Left lung (tissue), 14 donors: ENCODE measurements at places on chromosomes 2 and 18. TPM values are rescaled to one million over a fixed set of nuclear protein-coding genes. Genes with fewer than 3 reads are reported as not detected.
A peak's percentile ranks its signal among the peaks of the same experiment; 100 is the strongest.

- peaks cover 5% of the 10 kb centered on the region for H3K4me1 ChIP-seq
- H3K4me3 ChIP-seq, result no peak overlapping the region
- H3K36me3 ChIP-seq, result no peaks in the 10 kb centered on the region
- no peak for DNase-seq
- no peak overlapping the region for H3K27ac ChIP-seq
- H3K27me3 ChIP-seq, result no peaks in the 10 kb centered on the region
Measured at GRCh38 chr2:62296034-62296831, 100.3 kb downstream of the B3GNT2 start.

The KIAA2012 gene
- polyA plus RNA-seq, result 0.48 TPM

GRCh38 chr2:15764683-15765011, 173.0 kb downstream of the DDX1 start:
- H3K4me3 ChIP-seq, result no peak overlapping the region
- H3K4me1 ChIP-seq, result no peaks in the 10 kb centered on the region
- DNase-seq, result no peak
- H3K27me3 ChIP-seq, result no peaks in the 10 kb centered on the region
- H3K36me3 ChIP-seq, result no peaks in the 10 kb centered on the region

DNA sequence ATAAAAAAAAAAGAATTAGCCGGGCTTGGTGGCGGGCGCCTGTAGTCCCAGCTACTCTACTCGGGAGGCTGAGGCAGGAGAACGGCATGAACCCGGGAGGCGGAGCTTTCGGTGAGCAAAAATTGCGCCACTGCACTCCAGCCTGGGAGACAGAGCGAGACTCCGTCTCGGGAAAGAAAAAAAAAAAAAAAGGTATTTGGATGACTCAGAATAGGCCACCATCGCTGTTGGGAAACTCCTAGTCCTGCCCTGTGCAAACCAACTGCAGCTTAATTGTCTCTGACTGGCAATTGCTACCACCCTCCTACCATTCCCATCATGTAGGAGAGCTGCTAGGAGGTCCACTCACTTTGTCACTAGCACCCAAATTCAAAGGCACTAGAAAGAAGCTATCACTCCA, 43.5 kb downstream of the ATP8B1 start:
- no peak overlapping the region for H3K4me3 ChIP-seq
- H3K4me1 ChIP-seq, result no peaks in the 10 kb centered on the region
- H3K27ac ChIP-seq, result no peak overlapping the region
- no peaks in the 10 kb centered on the region for H3K36me3 ChIP-seq

The GRP gene
- 58.1 TPM for polyA plus RNA-seq

- no peak for DNase-seq
- H3K4me3 ChIP-seq, result peak overlapping the region; percentile 2
- H3K27me3 ChIP-seq, result no peaks in the 10 kb centered on the region
Measured at GRCh38 chr2:9143264-9143815, 63.3 kb upstream of the ASAP2 start.

DNA sequence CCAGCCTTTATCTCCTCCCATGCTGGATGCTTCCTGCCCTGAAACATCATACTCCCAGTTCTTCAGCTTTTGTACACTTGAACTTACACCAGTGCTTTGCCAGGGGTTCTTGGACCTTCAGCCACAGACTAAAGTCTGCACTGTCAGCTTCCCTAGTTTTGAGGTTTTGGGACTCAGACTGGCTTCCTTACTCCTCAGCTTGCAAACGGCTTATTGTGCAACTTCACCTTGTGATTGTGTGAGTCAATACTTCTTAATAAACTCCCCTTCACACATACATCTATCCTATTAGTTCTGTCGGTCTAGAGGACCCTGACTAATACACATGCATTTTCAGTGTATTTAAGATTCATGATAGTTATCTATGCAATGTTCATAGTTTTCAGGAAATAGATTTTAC, 35.8 kb upstream of the ZNF804A start:
- DNase-seq, result no peak
- peak overlapping the region; percentile 39 for H3K27ac ChIP-seq
- H3K27me3 ChIP-seq, result no peaks in the 10 kb centered on the region
- H3K36me3 ChIP-seq, result no peaks in the 10 kb centered on the region

The RIT2 gene
- polyA plus RNA-seq, result not detected

- DNase-seq, result no peak
- no peaks in the 10 kb centered on the region for H3K36me3 ChIP-seq
- no peak overlapping the region for H3K27ac ChIP-seq
- H3K27me3 ChIP-seq, result no peaks in the 10 kb centered on the region
Measured at GRCh38 chr2:191155608-191156071, 4.8 kb upstream of the STAT4 start.

GRCh38 chr2:54572636-54573536, 116.8 kb downstream of the SPTBN1 start:
- H3K4me3 ChIP-seq, result no peak overlapping the region
- H3K36me3 ChIP-seq, result no peaks in the 10 kb centered on the region
- H3K27ac ChIP-seq, result peak overlapping the region; percentile 75
- no peak for DNase-seq
- H3K4me1 ChIP-seq, result peaks cover 58% of the 10 kb centered on the region
- H3K27me3 ChIP-seq, result no peaks in the 10 kb centered on the region

The SKOR2 gene
- not detected for polyA plus RNA-seq

GRCh38 chr2:201978986-201979385, 54.7 kb upstream of the FZD7 start:
- no peak overlapping the region for H3K27ac ChIP-seq
- H3K27me3 ChIP-seq, result no peaks in the 10 kb centered on the region
- DNase-seq, result no peak
- no peaks in the 10 kb centered on the region for H3K36me3 ChIP-seq

DNA sequence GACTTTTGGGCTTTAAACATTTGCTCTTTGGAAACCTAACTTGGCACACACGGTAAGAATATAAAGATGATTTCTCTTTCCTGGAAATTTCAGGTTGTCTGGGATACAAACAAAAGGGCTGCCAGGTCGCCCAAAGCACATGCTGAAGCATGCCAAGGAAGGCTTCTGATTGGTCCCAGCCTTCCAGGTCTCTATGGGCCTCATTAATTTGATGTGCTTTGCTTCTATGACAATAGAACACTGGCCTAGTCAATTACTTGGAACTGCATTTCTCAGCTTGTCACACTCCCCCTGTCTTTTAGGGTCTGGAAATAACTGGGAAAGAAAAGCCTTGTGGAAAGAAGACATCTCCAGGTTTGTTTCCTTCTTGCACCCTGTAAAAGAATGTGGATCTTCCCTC, 228.9 kb downstream of the ADCYAP1 start:
- no peaks in the 10 kb centered on the region for H3K4me1 ChIP-seq
- H3K36me3 ChIP-seq, result no peaks in the 10 kb centered on the region
- no peak overlapping the region for H3K4me3 ChIP-seq
- no peaks in the 10 kb centered on the region for H3K27me3 ChIP-seq
- no peak for DNase-seq
- no peak overlapping the region for H3K27ac ChIP-seq

GRCh38 chr2:133732982-133733900, 165.0 kb upstream of the NCKAP5 start:
- no peak overlapping the region for H3K4me3 ChIP-seq
- H3K36me3 ChIP-seq, result no peaks in the 10 kb centered on the region
- no peak overlapping the region for H3K27ac ChIP-seq
- H3K27me3 ChIP-seq, result no peaks in the 10 kb centered on the region
